HEK293T (cell line): ENCODE measurements at places on chromosomes 6 and 20.

DNA sequence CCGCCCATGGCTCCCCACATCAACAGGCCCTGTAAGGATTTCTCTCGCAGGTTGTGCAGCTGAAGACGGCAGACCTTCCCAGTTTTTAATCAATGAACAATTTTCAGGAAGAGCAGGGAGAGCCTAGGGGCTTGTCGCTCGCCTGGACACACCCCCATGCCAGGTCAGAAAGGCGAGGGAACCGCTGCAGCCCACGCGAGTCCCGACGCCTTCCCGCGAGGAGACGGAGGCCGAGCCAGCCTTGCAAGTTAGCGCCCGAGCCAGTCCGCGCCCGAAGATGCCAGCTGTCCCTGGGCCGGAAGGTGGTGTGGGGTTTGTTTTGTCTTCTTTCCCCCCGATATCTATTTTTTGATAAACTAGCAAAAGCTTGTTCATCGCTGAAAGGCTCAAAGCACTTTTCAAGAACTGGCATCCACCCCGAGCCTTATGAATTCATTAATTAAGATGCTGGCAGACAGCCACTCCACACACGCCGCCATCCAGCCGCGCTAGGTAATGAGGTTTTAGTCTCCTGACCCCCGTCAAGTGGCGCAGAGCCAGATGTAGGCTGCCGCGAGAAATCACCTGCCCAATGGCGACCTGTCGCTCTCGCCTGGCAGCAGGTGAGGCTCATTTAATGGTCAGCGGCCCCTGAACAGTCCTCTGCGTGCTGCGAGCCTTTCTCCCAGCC, 6.6 kb downstream of the CCDC167 start:
- no peak for DNase-seq

DNA sequence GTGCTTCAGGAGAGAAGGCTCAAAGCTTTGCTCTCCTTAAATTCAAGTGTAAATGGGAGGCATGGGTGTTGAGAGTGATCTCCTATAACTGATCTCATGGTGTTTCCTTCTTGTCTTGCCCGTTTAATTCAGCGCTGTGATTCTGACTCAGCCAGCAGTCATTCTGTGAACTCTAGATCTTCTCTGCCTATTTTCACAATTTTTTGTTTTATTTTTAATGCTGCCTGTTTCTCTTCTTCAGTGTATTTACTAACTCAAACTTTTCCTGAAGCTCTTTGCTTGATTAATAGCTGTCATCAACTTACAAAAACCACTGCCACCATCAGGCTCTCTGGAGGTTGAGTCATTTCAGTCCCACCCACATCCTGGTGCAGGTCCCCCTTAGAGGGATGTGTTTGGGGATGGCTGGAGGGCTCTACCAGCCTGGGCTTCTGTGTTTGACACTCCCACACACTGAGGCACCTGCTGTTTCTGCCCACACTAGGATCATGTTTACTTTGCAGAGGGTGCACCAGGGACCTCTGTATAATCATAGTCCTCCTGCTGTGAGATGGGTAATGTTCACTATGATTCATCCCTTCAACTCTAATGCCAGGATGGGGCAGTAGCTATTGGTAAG, 94.0 kb downstream of the SHLD1 start:
- DNase-seq: no peak

DNA sequence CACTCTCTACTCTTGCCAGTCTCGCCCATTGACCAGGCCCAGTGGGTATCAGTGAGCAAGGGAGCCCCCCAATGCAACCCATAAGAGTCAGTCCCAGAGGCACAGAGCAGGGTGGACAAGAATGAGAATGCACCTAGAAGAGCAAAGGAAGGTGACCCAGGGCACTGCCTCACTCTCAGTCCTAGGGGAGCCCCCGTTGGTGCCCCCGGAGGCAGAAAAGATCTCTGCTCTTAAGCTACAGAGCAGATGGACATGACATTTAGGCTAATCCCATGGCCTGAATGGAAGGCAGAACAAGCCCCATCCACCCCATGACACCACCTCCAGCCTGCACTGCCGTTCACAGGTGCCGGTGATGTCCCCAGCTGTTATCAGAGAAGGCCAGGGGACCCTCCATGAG, 50.7 kb upstream of the PLEKHG1 start:
- DNase-seq: no peak

GRCh38 chr6:3961581-3962215, 112.5 kb downstream of the FAM50B start:
- DNase-seq: no peak

GRCh38 chr6:30533460-30534294, 22.6 kb downstream of the GNL1 start:
- DNase-seq: no peak

- DNase-seq: no peak
These were observed 36.4 kb upstream of the SMOC2 start for GRCh38 chr6:168404560-168404959.

DNA sequence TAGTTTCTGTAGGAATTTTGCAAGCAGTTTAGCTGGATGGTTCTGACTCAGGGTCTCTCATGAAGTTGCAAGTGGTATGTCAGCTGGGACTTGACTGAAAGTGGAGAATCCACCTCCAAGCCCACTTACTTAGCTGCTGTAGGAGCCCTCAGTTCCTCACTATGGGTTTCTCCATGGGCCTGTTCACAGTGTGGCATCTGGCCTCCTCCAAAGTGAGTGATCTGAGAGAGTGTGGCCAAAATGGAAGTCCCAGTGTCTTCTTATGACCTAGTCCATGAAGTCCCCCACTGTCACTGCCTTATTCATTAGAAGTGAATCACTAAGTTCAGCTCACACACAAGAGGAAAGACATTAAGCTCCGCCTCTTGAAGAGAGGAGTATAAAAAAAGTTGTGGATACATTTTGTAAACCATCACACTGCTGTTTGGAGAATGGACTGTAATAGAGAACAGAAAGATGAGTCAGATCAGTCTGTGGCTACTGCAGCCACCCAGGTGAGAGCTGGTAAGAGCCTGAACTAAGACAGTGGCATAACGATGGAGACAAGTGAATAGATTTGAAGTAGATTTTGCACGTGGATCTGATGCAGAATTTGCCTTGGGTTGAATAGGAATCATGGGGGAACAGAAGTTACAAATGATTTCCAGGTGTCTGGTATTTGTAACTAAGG, 4.9 kb upstream of the NELFCD start:
- no peak for DNase-seq

DNA sequence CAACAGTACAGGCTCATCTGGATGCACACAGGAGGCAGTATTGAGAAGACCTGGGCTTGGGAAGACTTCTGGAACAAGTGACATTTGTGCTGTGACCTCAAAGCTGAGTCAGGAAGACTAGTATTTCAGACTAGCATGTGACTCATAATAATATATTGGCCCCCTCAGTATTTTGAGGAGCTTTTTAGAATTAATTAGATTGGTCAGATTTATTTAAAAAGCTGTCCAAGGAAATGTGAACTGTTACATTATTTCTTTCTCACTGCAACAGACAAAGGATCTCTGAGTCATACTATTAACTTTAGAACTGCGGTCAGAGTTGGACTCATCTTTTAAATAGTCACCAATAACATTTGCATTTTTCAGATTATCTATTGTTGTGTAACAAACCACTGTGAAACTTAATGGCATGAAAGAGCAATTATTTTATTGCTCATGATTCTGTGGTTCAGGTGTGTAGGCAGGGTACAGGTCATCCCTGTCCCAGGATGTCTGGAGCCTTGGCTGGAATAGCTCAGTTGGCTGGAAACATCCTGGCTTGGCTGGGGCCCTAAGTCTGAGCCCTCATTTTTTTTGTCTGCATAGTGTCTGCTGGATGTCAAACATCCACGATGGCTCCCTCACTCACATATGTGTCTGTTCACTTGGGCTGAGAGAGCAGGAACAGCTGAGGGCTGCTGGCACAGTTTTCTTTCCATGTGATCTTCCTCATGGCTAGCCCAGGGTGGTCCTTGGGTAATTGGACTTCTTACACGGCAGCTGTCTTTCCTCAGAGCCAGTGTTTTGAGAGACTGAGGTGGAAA, 46.9 kb downstream of the MAP3K4 start:
- no peak for DNase-seq

DNA sequence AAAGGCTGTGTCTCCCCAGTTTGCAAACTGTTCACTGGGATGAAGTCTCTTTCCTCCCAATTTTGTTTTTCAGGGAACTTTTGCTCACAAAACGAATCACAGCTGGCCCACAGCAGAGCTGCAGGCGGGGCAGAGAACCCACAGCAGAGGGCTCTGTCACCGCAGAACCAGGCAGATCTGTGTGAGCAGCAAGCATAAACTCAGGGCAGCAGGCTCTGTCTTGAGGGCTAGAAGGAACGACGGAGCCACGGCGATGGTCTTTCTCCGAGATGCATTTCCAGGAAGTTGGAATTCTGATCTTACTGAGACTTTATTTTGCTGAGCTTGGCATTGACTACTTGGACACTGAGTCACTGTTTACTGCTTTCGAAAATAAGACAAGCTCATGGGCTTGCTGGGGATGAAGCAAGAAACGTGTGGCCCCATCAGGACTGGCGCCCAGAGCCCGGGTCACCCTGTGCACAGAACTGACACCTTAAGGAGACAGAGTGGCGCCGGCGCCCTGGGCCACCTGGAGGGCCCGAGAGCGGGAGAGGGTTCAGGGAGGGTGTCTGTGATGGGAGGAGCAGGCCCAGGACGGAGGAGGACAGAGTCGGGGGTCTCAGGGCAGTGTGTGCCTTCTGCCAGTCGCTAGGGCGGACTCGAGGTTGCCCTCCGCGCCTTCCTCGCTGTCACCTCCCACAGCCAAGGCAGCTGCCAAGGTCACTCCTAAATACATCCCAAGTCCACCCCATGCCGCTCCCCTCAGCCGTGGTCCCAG, 106.3 kb upstream of the NXT1 start:
- no peak for DNase-seq
